ENCODE measurements at places on chromosomes 2 and 18.

DNA sequence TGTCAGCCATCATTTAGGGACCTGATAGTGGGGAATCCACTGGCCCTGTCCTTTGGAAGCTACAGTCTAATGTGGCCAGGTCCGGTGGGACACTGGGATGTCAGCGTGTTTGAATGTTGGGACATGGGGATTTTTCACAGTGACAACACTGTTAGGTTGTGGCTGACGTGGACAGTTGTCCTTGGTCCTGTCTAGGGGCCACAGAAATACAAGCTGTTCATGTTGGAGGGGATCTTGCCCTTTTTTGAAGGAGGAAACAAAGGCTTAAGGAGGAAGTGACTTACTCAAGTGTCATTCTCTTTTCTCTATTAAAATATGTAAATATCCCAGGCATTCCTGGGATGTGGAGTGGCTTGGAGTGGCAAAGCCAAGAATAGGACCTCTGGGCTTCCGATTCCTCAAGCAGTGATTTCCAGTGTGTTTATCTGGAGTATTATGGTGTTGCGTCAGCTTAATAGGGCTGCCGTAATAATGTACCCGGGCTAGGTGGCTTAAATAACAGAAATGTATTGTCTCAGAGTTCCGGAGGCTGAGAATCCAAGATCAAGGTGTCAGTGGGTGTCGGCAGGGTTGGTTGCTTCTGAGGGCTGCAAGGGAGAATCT, 8.5 kb downstream of the ACOXL start:
- no peak for DNase-seq

GRCh38 chr18:23872701-23873550, 141.6 kb upstream of the TTC39C start:
- DNase-seq: no peak

GRCh38 chr2:200810252-200810997, 1.3 kb upstream of the BZW1 start:
- peak; percentile 68 for DNase-seq

- DNase-seq: no peak
Observed at GRCh38 chr18:74463983-74464382, 6.9 kb upstream of the DIPK1C start.

DNA sequence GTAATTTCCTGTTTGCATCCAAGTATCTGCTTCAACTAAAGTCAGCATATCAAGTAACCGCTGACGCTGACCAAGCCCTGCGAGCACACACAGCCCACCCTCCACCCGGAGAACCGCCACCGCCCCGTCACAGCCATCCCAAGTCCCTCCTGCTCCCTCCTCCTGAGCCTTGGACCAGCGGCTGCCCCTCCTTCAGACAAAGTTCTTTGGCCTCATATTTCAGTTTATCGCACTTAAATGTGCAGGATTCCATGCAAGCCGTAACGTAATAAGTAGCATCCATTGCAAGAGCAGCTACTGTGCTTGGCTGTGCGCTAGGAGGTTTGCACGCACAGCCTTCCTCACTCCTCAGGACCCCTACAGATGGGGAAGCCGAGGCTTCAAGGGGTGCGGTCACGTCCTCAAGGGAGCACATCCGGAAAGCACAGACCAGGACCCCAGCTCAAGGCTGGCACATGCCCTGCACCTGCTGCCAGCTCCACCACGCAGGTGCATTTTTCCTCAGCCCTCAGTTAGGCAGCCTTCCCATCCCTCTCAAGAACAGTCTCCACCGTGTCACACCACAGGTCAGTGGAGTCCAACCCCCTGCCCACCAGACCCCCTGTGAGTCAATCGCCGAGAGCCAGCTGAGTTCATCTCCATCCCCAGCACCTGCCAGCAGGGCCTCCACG, 17.1 kb downstream of the PXDN start:
- no peak for DNase-seq

- no peak for DNase-seq
Observed at GRCh38 chr2:238418196-238418998, 8.3 kb upstream of the ASB1 start.

DNA sequence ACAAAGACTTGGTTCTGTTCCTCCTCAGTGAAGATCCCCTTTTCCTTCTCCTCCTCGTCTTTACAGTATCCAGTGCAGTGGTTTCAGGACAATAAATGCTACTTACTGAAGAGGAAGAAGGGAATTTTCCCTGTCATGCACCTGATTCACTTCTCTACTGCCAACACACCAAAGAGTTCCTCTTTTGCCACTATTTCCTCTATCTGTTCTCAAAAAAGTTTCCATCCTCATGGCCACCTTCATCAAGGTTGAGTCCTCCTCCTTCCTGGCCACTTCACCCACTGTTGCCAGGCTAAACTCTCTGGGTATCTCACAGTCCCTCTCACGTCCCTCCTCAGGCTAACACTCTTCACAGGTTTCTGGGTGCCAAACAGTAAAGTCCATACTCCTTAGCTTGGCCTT, 41.7 kb downstream of the PLEKHM3 start:
- no peak for DNase-seq

- DNase-seq: no peak
Observed at GRCh38 chr18:73790587-73790986, 357.0 kb downstream of the FBXO15 start.

DNA sequence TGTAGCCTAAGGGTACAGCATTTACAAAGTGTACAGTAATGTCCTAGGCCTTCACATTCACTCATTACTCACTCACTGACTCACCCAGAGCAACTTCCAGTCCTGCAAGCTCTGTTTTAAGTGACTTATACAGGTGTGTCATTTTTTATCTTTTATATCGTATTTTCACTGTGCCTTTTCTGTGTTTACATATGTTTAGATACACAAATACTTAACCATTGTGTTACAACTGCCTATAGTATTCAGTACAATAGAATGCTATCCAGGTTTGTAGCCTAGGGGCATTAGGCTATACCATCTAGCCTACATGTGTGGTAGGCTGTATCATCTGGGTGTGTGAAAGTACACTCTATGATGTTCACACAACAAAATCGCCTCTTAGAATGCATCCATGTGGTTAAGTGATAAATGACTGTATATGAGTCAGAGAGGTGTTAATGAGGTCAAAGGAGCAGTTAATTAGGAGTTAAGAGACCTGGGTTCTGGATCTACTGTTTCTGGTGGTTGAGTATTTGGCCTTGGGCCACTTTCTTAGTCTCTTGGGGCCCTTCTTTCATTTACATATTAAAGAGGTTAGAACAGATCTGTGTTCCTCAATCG, 149.1 kb downstream of the GREB1L start:
- DNase-seq: no peak

GRCh38 chr2:43605079-43605655, 9.3 kb upstream of the THADA start:
- peak; percentile 41 for DNase-seq

DNA sequence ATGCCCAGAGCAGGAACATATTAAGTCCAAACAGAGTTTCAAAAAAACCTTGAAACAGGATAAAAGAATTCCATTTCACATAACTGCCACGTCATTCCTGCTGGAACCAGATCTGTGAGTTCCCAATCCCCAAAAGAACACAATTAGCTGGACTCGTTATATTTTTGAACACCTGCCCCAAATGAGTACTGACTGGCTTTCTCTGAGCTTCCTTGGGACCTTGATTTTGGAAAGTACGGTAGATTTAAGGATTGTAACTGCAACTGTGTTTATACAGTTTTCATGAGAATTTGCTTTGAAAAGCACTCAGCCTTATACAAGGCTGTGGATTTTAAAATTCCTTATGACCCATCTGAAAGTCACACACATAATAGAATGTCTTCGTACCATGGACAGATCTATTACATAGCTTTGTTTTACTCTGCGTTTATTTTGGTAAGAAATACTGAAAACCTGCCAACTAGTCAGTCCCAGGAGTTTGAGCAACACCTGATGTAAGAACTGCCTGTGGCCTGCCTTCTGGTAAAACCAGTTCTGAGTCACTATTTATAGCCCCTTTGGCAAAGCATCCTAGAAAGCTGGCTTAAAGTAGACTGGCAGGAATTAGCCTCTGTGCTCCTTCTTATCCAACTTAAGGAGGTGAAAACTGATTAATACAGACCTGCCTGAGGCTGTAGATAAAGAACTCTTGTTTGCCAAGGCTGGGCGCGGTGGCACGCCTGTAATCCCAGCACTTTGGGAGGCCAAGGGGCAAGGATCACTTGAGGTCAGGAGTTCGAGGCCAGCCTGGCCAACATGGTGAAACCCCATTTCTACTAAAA, 48.1 kb downstream of the MERTK start:
- peak; percentile 76 for DNase-seq

- no peak for DNase-seq
Observed at GRCh38 chr2:127622561-127623387, 23.2 kb upstream of the GPR17 start.

DNA sequence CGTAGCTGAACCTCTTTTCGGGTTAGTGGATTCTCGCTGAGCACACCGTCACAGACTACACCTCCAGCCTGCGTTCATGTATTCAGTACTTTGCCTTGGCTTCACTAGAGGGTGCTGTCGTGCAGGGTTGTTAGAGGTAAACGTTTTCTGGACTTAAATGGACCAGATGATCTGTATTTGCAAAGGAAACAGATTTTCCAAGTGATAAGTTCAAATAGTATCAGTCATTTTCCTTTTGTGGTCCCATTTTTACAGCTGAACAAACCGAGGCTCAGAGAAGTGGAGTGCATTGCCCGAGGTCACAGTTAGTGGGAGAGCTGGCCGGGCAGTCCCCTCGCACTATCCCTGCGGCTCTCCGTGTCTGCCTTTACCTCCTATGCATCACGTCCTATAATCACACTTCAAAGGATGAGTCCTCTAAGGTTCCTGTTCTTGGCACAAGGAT, 125.9 kb downstream of the MAP4K4 start:
- no peak for DNase-seq

- no peak for DNase-seq
Observed at GRCh38 chr2:17156086-17156485, 362.2 kb downstream of the RAD51AP2 start.

DNA sequence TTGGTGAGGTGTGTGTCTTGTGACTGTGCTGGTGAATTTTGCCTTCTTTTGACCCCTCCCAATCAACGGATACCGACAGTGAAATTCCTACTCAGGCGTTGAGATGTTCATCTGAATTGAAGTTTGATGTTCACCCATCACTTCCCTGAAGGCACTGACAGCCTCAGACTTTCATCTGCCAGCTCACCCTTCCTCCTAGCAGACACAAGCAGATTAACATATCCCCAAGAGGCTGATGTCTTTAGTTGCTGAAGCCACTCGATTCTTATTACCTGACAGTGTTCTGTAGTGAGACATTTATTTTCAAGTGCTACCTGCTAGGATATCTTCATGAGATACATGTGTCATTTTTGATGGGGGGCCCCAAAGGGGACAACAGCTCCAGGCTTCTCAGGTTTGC, 1330.1 kb upstream of the PIK3C3 start:
- no peak for DNase-seq

DNA sequence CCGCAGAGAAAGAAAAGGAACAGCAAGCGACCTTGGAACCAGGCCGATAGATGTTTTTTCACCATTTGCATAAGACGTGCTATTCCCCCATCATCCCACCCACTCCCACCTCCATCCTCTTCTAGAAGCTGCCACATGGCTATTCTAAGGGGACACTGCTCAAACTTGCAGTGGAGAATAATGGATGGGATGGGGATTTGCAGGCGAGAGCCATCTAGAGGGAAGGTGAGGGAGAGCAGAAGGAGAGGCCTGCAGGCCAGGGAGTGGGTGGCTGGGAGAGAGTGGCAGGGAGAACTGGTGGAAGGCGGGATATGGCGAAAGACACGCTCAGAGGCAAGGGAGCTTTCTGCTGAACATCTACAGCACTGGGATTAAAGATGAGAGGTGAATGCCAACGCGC, 84.9 kb downstream of the MAPK4 start:
- DNase-seq: no peak

DNA sequence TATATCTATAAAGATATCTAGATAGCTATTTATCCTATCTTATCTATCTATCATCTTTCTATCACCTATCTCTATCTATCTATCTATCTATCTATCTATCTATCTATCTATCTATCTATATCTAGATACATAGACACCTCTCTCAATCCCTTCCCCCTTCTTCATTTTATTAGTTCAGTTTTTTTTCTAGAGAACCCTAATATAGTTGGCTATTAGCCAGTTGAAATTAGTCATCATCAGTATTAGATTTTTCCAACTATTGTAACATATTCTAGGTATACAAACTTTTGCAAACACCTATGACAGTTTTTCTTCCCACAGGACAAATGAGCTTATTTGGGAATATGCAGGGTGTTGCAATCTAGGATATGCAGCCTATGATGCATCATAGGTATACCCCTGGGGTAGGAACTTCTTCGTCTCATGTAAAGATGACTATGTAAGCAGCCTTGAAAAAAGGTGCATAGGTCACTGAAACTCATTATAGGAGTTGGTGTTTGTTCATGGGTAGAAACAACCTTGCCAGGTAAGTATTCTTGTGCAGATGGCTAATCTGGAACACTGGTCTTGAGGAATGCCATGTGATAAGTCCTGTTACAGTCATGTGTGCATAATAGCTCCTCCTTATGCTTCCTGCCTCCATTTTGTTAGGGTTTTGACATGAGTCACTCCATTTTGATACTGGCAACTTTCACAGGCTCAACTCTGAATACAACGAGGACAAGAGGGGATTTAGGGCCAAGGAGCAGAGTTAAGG, 160.7 kb upstream of the ZSWIM2 start:
- no peak for DNase-seq

- peak; percentile 22 for DNase-seq
Observed at GRCh38 chr2:7825591-7826312, 856.1 kb upstream of the ID2 start.

DNA sequence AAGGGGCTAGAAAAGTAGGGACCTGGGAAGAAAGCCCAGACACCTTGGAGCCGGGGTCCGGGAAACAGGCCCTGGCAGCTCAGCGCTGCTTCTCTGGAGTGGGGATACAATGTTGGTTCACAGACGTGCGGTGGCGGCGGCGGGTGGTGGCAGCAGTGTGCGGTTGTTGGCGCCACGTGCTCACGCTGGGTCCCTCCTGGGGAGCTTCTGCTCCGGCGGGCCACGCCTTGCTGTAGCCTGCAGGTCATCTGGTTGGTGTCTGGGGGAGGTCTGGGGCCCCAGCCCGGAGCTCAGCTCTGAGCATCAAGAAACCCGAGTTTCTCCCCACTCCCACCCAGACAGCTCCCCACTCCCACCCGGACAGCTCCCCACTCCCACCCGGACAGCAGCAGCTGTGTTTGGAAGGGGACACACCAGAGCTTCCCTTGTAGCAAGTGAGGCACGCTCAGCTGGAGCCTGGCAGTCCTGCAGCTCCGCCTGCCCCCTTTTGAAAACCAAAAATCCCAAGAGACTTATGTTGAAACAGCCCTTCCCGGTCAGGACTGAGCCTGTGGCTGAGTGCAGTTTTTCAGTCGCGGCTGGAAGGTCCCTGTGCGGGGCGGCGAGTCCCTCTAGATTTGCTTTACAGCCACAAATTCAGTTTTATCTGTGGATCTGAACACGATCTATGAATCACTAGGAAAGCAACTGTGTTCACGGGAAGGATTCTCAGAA, 46.9 kb downstream of the NFATC1 start:
- DNase-seq: no peak

GRCh38 chr2:182019731-182020130, 34.1 kb downstream of the PPP1R1C start:
- no peak for DNase-seq
